T-helper 9 cell (primary cell): ENCODE measurements at places on chromosomes 4 and X.

DNA sequence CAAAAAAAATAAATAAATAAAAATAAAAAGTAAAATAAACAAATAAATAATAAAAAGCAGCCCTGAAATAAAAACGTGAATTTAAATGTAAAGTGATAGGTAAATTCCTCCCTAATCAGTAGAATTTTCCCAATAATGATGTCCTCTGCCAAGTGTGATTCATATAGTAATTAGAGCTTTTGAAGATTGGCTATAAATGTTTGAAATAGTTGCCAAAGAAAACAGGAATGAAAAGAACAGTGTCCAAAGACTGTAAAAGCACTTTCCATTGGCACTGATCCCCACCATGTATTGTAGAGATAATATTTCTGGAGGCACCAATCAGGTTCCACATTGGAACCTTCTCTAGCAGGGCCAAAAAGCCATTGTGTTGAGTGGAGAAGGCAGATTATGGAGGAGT, 25.9 kb upstream of the SMARCAD1 start:
- DNase-seq: no peak

DNA sequence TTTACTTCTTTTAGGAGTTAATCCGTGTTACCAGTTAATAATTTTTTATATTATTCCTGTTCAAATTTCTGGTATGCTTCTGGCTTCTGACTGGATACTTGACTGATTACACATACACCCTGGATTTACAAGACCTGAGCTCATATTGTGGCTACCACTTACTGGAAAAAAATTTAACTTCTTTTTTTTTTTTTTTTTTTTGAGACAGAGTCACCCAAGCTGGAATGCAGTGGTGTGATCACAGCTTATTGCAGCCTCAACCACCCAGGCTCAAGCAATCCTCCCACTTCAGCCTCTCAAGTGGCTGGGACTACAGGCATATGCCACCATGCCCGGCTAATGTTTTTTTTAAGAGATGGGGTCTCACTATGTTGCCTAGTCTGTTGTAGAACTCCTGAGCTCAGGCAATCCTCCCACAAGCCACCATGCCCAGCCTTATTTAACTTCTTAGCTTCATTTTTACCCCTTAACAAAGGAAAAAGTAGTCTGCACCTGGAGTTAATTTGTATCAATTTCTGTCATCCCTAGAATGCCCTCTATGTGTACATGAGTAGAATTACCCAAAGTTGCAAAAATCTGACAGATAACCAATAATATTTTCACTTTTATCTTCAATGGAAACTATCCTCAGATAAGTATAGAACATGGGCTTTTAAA, 50.3 kb downstream of the TMEM165 start:
- no peak for DNase-seq

DNA sequence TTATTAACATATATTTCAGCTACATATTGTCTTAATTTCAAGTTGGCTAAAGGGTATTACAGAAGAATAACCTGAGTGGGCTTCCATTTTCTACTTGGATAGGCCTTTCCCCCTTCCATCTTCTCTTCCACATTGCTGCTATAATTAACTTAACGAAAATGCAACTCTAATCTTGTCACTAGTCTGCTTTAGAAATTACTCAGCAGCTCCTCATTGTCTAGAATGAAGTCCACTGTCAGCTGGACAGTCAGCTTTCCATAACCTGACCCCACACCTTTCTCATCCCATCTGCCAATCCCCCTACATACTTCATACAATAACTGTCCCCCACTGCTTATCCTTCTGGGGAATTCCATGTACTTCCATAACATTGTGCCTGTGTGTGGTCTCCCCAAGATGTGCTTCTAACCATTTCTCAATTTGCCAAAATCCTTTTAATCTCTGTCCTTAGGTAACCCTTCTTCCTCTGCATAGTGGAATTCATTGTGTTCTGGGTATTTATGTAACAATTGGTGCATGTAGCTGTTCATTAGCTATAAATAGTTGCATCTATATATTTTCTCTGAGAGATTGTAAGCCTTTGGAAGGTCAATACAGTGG, 4.8 kb downstream of the MND1 start:
- no peak for DNase-seq

DNA sequence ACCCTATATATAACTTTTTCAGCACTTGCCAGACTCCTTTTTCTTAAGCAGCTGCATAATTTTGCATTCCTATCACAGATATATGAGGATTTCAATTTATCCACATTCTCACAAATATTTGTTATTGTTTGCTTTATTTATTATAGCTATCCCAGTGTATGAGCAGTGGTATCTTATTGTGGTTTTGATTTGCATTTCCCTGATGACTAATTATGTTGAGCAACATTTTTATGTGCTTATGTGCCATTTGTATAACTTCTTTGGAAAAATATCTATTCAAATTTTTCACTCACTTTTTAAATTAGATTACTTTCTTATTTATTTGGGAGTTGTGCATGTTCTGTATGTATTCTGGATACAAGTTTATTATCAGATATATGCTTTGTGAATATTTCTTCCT, 361.9 kb downstream of the KCTD8 start:
- DNase-seq: no peak

GRCh38 chr4:37685161-37685822, 884 bp downstream of the RELL1 start:
- DNase-seq: peak; percentile 44

- DNase-seq: no peak
Observed at GRCh38 chr4:116870686-116871085, 214.7 kb downstream of the TRAM1L1 start.

- no peak for DNase-seq
Observed at GRCh38 chrX:1336948-1337779, 579 bp downstream of the IL3RA start.

DNA sequence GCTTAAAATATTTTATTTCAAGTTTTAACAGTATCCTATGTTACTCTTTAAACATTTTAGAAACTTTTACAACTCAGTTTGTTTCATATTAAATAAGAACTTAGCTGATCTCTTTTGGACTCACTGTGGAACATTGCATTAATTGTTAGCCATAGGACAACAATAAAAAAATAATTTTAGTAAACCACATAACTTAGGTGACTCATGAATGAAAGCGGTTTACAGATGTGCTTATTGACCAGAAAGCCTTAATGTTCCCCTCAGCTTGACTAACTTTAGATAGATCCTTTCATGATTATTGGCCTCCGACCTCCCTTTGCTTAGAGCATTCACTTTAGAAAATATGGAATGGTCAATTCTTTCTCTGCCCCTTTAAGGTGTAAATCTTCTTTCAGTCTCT, 783.5 kb upstream of the MAGEB2 start:
- DNase-seq: no peak

GRCh38 chrX:109934935-109935334, 68.0 kb upstream of the TMEM164 start:
- DNase-seq: no peak

DNA sequence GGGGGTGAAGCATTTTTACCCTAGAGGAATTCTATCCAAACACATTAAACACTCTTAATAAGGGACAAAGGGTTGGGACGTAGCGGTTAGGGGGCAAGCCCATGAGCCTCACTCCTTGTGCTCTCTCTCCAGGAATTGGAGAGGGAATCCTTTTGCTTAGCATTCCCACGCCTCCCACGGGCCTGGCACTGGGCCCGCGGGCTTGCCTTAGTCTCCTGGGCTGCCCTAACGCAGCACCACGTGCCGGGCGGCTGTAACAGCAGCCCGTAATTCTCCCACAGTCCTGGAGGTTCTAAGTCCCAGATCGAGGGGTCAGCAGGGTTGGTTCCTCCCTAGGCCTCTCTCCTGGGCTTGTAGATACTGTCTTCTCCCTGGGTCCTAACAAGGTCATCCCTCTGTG, 67.5 kb downstream of the TBL1X start:
- DNase-seq: no peak

DNA sequence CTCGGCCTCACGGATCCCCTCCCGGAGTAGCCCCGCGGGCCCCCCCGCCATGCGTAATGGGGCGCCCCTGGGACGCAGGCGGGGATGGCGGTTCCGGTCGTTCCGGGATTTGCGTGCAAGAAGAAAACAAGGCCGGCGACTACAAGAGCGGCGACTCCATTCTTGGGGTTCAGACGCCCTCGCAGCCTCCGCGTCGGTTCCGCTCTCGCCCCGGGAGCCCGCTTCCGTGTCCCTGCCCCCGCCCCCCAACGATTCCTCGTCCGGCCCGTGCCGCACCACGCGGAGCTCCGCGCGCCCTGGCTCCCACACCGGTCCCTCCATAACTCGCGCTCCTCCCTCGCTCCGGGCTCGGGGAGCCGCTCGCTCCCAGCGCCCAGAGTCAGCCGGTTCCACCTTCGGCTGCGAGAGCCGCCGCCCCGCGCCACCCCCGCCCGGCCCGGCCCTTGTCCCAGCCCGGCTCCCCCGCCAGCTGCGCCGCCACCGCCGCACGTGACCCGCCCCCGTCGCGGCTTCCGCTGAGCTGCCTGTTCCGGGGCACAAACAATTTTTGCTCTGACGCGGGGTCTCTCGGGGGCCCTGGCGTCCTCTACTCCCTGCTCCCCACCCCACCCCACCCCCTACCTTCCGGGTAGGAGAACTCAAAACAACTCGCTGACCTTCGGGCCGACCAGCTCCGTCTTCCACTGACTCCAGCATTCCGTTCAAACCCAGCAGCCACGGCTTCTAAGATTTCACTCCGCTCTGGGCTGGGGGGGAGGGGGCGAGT, 78.8 kb upstream of the BCOR start:
- DNase-seq: peak; percentile 66

- DNase-seq: no peak
Observed at GRCh38 chr4:67531379-67531962, 13.8 kb downstream of the CENPC start.

DNA sequence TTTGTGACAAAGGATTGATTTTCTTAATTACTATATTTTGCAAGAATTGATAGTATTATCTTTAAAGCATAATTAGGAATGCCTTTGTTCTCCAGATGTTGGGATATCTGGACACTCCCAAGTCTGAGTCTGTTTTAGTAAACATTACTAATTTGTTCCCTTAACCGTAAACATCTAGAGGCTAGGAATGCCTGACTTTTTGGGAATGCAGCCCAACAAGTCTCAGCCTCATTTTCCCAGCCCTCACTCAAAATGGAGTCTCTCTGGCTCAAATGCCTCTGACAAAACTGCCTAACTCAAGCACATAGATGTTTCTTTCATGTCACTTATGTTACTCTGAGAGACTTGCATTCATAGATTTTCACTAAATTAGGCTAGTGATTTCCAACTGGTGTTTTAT, 297.0 kb upstream of the CLNK start:
- no peak for DNase-seq

DNA sequence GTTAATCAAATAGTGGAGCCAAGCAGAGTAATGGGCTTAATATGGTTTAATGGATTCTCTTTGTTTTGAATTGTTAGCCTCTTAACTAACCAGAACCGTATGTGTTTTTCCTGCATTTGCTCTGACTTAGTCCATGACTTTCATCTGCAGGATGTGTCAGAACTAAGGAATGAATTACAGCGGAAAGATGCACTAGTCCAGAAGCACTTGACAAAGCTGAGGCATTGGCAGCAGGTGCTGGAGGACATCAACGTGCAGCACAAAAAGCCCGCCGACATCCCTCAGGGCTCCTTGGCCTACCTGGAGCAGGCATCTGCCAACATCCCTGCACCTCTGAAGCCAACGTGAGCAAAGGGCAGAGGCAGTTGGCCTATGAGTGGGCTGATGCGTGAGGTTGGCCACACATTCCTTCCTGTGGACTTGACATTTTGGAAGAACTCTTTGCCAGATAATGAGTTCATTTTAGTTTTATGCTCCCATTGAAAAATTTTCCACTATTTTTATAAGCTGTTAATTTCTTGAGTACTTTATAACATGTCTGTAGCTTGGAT, 9.1 kb downstream of the MED28 start:
- no peak for DNase-seq

- no peak for DNase-seq
Observed at GRCh38 chr4:1191621-1192020, 19.2 kb upstream of the SPON2 start.

GRCh38 chrX:133482056-133482952, 67.0 kb upstream of the GPC4 start:
- DNase-seq: no peak

DNA sequence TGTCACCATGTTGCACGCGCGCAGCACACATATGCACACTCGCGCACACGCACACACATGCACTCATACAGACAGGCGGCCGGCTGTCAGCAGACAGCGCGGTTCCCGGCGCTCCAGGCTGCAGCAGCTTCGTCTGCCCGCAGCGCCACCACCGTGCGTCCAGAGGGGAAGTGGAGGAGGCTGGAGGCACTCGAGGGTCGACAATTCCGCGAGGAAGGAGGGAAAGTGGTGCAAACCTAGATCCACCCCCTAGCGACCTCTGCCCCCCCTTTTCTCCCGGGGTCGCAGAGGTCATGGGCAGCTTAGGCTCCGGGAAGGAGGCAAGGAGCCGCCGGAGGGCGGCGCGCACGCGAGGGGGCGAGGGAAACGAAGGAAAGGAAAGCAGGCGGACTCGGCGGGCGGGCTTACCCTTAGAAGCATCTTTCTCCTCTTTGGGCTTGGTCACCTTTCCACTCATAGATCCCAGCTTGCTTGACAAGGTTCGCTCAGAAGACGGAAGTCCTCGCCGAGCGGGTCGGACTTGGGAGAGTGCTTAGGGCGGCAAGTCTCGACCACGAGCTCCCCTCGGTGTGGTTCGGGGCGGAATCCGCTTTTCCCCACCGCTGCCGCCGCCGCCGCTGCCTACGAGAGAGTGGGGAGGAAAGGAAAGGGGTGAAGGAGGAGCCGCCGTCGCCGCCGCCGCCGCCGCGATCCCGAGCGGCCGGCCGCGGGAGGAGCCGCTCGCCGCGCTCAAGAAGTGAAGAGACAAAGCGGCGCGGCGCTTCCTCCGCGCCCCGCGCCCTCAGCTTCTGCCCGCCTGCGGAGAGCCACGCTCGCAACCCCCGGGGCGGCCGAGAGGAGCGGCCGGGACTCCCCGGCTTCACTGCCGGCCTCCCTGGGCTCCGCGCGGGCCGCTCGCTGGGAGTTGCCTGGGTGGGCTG, 326.6 kb upstream of the F9 start:
- no peak for DNase-seq

DNA sequence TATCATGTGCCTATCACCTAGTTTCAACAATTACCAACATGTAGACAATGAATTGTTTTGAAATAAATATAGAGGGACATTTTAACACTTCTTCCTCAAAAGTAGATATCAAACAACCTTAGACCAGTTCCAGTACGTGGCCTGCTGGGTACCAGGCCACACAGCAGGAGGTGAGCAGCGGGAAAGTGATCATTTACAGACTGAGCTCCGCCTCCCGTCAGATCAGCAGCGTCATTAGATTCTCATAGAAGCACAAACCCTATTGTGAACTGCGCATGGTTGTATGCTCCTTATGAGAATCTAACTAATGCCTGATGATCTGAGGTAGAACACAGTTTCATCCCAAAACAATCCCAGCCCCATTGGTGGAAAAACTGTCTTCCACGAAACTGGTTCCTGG, 6.5 kb downstream of the BBS7 start:
- no peak for DNase-seq
